NCI-H2029 treated with DMSO at 0.1 percent for 48 hours (cell line): ENCODE measurements at places on chromosomes 6 and 20.

DNA sequence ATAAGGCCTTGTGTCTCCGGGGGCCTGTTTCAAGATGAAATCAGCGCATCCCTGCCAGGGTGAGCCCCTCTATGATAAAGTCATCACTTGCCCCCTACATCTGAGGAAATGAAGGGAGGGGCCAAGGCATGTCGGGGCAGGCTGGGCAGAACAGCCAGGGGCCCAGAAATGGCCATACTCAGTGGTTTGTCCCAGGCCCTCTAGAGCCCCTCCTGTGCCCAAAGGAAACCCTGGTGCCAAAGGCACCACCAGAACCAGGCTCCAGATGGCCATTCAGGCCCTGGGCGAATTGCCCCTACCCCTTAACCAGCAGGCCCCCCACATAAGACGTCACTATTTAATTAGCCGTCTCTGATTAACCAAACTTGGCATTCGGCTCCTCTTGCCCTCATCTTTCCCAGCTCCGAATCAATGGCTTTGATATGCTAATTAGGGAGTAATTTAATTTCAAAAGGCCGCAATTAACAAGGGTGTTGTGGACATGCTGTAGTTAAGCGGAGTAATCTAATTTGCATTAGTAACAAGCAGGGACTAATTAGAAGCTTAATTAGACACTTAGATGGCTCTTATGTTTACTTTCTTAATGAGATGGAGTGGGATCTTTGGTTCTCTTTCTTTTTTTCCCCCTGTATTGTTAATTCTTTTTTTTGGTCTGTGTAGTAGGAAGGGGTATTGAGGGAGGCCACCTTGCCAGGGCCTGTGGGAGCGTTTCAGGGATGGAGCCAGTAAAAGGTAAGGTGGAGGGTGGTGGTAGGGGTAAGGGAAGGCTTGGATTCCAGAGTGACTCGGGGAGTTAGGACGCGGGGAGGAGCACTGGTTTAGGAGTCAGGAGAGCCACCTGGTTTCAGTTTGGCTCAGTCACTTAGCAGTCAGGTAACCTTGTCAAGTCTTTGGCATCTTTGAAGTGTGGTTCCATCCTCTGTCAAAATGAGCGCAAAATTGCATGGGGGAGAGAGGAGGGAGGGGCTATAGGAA, 9.4 kb downstream of the FOXP4 start:
- DNase-seq, result no peak

DNA sequence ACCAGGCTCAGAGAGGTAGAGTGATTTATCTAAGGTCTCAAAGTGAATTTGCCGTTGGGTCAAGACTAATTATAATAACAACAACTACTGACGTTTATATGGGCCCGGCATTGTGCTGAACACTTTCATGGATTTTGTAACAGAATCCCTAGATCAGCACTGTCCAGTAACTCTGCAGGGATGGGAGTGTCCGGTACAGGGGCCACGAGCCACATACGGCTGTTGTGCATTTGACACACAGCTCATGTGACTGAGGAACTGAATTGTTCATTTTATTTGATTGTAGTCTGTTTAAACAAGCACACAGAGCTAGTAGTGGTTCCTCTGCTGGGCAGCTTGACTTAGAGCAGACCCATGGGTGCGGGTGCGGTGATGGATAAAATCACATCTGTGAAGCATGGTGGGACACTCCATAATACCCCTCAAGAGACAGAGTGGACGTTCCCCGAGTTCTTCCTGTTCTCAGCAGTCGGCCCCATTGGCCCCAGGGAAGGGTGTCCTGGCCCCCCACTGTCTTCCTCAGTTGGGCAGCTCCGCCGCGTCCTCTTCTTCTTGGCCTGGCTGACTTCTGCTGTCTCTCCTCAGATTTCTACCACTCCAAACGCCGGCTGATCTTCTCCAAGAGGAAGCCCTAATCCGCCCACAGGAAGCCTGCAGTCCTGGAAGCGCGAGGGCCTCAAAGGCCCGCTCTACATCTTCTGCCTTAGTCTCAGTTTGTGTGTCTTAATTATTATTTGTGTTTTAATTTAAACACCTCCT, 6.8 kb downstream of the CDKN1A start:
- DNase-seq, result no peak

- DNase-seq, result peak; percentile 74
These were observed 131.2 kb upstream of the CDH4 start for GRCh38 chr20:61120595-61121515.

DNA sequence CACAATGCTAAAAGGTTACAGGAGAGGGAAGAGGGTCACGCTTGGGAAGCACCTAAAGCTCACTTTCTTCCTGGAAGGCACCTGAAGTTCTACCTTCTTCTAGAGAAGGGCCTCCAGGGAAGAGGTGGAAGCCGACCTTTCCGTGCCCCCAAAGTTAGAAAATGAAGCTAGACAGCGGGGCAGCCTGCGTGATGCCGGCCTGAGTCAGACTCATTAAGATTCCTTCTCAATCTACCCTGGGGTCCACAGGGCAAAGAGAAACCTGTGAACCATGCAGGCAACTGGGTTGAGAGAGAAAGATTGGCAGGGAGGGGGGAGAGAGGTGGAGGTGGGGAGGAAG, 54.8 kb upstream of the CCDC167 start:
- no peak for DNase-seq

GRCh38 chr6:130012728-130013127, 5.7 kb upstream of the L3MBTL3 start:
- DNase-seq, result no peak
